ENCODE measurements at places on chromosomes 7 and 10.

DNA sequence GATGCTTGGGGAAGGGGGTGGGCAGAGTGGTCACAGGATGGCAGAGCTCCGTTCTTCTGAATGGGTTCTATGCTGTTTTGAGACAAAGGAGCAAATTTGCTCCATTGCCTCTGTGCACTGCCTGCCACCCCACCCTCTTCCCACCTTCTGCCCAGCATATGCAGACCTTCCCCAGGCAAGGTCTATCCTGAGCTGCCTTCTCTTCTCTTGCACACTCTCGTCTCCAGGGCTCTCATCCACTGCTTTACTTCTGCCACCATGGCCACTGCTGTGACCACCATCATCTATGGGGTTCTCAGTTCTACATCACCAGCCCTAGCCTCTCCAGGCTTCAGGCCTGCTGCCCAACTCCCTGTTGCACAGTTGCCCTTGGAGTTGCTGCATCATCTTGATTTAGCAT lies 230.4 kb downstream of the TMEM178B start:
- no peak for DNase-seq

DNA sequence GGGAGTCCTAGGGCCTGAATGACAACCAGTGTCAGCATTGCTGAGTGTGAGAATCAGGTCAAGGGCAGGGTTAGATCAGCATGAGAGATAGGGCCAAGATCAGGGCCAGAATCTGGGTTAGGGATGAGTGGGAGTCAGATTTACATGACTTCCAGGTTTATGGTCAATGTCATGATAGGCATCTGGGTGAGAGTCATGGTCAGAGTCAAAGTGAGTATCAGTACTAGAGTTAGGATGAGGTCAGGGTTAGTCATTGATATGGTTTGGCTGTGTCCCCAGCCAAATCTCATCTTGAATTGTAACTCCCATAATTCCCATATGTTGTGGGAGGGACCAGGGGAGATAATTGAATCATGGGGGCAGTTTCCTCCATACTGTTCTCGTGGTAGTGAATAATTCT lies 12.3 kb downstream of the MRPS24 start:
- no peak for DNase-seq

GRCh38 chr10:50393784-50394467 lies 142.6 kb upstream of the ASAH2 start:
- DNase-seq: no peak

GRCh38 chr10:124328477-124329220 lies 90.1 kb downstream of the OAT start:
- no peak for DNase-seq

- DNase-seq: no peak
These were observed 724.5 kb downstream of the GRID1 start for GRCh38 chr10:85642082-85642420.

DNA sequence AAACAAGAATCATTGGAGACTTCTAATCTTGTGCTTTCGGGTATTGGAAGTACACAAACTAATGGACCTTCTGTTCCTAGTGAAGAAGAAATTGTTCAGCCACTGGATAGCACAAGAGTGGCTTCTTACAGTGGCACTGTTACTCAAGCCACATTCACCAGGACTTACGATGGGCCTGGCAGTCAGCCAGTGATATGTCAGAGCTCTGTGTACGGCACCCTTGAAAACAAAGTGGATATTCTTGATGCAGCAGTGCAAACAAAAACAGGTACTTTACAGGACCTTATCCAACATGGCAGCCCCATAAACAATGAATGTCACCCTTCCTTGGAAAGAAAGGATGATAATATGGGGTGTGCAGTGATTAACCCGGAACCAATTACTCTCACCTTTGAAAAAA lies 61.6 kb downstream of the TASOR2 start:
- no peak for DNase-seq

DNA sequence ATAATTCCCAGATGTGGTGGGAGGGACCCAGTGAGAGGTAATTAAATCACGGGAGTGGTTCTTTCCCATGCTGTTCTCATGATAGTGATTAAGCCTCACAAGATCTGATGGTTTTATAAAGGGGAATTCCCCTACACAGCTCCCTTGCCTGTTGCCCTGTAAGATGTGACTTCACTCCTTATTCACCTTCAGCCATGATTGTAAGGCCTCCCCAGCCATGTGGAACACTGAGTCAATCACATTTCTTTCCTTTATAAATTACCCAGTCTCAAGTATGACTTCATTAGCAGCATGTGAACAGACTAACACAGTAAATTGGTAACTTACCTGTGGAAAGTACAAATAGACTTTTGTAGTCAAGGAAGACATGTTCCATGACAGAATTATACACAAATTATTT lies 55.2 kb downstream of the ZNF716 start:
- DNase-seq: no peak

- no peak for DNase-seq
These were observed 720 bp upstream of the RFC2 start for GRCh38 chr7:74254858-74255379.

DNA sequence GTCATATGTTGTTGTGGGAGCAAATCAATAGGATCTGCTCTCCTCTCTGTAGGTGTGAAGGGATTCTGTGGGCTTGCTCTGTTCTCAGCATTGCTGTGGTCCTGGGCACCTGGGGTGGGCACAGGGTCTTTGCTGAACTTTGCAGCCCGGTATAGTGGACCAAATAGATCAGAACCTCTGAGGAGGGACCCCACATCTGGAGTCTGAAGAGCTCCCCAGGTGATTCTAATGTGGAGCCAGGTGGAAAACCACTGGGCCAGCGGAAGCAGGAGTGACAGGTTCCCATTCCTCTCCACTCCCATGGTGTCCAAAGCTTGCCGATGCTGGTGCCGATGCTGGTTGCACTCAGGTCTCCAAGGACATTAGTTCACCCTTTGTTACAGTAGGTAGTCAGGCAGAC lies 257.2 kb downstream of the GLRX3 start:
- no peak for DNase-seq

- no peak for DNase-seq
These were observed 56.6 kb downstream of the CCDC3 start for GRCh38 chr10:12944931-12945330.

GRCh38 chr7:16644636-16645592 lies 640 bp downstream of the ANKMY2 start:
- DNase-seq: no peak

DNA sequence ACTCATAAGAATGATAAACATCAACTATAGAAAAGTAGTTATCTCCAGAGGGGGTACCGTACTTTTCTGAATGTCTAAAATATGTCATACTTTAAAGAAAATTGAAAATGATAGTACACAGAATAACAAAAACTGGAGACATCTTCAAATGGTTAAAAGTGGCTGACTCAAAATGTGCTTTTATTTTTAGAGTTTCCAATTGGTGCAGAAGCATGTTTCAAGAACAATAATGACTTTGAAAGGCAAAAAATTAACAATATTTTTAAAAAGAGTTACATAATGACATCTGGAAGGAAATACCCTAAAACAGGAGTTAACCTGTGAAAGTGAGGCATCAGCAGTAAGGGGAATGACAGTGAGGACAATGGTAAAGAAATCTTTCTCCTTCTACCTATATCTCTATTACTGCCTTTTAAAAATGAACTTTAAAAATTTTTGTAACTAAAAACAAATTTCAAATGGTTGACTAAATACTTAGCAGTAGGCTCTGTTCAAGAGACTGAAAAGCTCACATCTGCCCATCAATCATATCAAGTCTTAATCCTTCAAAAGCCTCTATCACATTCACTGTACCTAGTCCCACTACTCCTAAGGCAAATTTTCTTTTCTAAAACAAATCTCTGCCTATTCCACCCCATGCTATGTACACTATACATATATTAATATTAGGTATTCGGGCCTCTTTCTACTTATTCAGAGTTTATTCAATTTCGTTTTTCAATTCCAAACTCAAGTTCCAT lies 3.0 kb downstream of the ASZ1 start:
- no peak for DNase-seq

DNA sequence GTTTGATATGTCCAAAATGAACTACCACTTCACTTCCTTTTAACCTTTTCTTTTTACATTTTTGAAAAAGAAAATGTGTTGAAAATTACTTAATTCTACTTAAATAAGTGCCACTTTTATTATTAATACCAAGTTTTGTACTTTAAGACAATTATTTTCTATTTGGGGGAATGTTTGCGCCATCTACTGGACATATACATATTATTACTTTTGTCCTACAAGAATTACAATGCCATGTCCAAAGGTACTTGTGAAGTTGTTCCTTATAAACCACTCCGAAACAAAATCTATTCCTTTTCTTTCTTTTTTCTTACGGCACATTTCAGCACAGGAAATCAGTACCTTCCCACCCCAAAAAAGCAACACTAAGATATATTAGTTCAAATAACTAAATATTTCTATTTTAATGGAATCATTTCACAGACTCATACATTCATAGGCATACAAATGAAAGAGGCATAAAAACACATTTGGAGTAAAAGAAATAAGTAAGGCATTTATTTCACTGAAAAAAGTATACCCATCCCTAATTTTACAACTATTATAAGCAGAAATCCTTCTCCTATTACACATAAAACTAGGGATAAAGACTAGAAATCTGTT lies 169.9 kb downstream of the RNF133 start:
- no peak for DNase-seq

GRCh38 chr7:45574416-45574668 lies 174 bp downstream of the ADCY1 start:
- no peak for DNase-seq

GRCh38 chr7:129771201-129771927 lies 159.8 kb downstream of the NRF1 start:
- no peak for DNase-seq

Data from stimulated activated CD8-positive, alpha-beta memory T cell treated with anti-CD3 and anti-CD28 coated beads, Interleukin-15, amount 100 ng/mL, for 1 hour (primary cell).